ENCODE measurements at places on chromosomes 5 and 9.

- DNase-seq = no peak
These were observed 2071.2 kb upstream of the CDH6 start for GRCh38 chr5:29122306-29122705.

- no peak for DNase-seq
These were observed 62.9 kb downstream of the IRX2 start for GRCh38 chr5:2688586-2688985.

GRCh38 chr9:92468206-92468605, 14.1 kb downstream of the ASPN start:
- no peak for DNase-seq

GRCh38 chr5:125559296-125559695, 812.9 kb upstream of the ZNF608 start:
- no peak for DNase-seq

DNA sequence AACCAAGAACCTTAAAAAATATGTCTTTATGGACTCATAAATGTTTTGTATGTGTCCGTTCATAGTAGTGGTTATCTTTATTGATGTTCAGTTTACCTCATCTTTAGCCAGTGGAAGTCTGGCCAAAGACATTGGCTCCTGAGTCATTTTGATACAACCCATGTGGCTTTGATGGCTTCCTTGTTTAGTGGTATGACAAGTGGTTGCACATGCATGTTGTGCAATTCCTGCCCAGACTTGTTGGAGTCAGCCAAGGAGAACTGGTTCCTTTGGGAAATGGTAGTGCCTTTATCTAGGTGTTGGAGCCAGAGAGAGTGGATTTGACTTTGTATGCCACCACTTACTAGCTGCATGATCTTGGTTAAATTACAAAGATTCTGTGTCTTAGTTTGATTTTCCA, 94.3 kb downstream of the RPS23 start:
- no peak for DNase-seq

- DNase-seq = no peak
These were observed 43.1 kb downstream of the LNPEP start for GRCh38 chr5:96978812-96979449.

GRCh38 chr5:154406231-154406630, 39.6 kb upstream of the SAP30L start:
- no peak for DNase-seq

GRCh38 chr9:111975709-111976108, 79.1 kb downstream of the UGCG start:
- DNase-seq = peak; percentile 45

- DNase-seq = no peak
These were observed 1.8 kb downstream of the PLGRKT start for GRCh38 chr9:5435912-5436311.

DNA sequence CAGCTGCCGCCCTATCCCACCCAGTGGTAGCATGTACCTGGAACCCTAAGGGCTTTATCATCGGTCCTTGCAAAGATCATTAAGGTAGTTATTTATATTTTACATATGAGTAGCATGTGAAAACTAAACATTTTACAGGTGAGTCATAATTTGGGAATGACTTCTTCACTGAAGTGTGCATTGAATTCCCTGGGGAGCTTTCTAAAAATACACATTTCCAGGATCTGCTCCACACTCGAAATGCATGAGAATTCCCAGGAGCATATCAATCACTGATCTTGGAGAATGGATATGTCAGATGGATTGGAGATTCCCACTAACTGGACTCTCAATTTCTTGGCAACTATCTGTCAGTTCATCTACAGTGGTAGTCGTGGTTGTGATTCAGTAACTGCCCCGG, 717.5 kb downstream of the IRX1 start:
- DNase-seq = no peak

GRCh38 chr5:133261993-133262392, 210.2 kb downstream of the HSPA4 start:
- no peak for DNase-seq

DNA sequence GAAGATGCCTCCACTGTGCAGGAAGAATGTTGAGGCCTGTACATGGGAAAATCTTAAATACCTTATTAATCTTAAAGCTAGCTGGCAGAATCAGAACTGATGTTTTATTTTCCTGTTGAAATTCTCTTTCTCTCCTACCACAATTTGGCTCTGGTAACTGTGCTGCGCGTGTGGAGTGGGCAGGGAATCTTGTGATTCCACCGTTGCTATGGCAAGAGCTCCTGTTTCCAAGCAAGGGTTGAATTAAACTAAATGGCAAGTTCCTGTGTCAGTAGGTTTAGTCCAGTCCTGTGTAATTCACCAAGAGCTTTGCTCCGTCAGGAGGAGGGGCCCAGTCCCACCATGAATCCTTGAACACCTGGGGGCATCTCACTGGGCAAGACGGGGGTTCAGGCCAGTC, 36.4 kb downstream of the NXNL2 start:
- no peak for DNase-seq

GRCh38 chr9:96086936-96087571, 211.6 kb downstream of the ERCC6L2 start:
- DNase-seq = no peak

GRCh38 chr5:3220201-3220600, 375.4 kb upstream of the IRX1 start:
- DNase-seq = no peak

DNA sequence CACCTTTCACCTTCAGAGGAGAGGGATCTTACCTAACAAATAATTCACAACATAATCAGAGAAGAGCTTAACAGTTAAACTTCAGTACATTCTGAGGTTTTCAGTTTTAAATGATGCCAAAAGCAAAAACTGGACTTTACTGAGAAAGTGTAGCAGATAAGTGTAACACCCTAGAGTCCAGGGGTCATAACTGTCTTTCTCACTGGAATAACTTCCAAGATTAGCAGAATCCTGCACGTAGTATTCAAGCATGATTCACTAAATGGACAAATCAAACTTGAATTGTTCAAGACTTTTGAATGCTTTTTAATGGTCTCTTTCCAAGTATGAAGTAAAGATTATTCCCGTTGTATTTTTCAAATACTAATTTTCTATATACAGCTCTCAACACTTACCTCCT, 180.1 kb upstream of the NREP start:
- no peak for DNase-seq

GRCh38 chr9:34139477-34140146, 13.1 kb upstream of the DCAF12 start:
- DNase-seq = no peak

GRCh38 chr5:74633695-74634094, 6.8 kb downstream of the ENC1 start:
- no peak for DNase-seq

GRCh38 chr5:90017239-90017638, 392.3 kb downstream of the CETN3 start:
- peak; percentile 83 for DNase-seq

DNA sequence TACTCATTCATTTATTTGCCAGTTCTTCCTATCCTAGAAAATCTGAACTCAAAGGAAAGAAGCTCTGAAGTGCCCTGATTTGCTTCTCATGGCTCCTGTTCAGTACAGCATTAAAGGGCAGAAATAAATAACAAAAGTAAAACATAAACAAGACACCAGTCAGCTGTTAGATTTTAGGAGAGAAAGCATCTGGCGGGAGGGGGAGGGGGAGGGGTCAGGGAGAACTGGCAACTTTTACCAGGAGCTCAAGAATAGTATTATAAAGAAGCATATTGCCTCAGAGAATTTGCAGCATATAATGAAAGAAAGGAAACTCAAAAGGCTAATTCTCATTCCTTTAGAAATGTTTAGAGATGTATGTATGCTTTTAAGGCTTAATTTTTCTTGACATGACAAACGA, 68.1 kb downstream of the SEMA6A start:
- DNase-seq = no peak

All from NCI-H1436 (cell line).